ENCODE measurements at places on chromosomes 16 and 17. TPM values are rescaled to one million over a fixed set of nuclear protein-coding genes. Genes with fewer than 3 reads are reported as not detected.

Gene HBA1
- not detected for total RNA-seq

Gene ARHGDIG
- 0.77 TPM for total RNA-seq

Gene HCRT
- total RNA-seq = not detected

DNA sequence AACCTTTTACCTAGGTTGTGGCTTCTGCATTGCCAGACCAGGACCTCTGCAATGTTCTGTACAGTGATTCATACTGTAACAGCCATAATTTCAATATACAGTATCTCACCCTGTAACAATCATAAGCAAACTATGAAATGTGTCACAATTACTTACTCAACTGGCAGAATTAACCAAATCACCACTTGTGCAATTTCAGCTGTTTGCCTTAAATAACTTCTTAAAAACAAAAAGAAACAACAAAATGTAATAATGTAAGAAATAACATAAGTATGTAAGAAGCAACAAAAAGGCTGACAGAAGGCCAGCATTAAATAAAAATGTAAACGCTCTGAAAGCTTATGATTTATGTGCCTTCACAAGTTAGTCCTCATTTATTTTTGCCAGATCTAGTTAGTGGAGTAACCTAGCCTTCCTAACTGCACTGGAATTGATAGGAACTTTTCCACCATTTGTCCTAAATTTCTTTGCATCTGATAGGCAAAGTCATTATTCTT, 96.9 kb downstream of the SKAP1 start:
- peak; percentile 51 for DNase-seq

- DNase-seq = no peak
These were observed 1.5 kb upstream of the PVALEF start for GRCh38 chr17:81163703-81164370.

GRCh38 chr16:85661740-85662481, 26.8 kb downstream of the GINS2 start:
- DNase-seq = no peak

GRCh38 chr16:10501016-10501607, 79.3 kb downstream of the EMP2 start:
- no peak for DNase-seq

DNA sequence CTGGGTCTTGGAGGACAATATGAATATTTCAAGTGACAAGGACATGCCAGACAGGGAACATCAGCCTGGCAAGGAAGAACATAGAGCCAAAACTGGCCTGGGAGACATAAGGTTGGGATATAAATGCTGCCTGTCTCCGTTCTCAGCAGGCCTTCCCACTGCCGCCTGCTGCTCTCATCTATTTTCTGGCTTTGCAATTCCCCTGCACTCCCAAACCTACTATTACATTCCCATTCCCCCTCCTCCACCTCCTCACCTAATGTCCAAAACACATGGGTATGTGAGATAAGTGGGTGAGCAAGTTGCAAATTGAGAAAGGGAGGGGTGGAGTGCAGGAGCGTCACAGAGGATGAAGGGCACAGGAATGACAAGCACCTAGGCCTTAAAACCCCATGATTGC, 244.3 kb upstream of the CDH8 start:
- DNase-seq = no peak

GRCh38 chr17:7551396-7551795, 2.5 kb downstream of the TNFSF12 start:
- no peak for DNase-seq

GRCh38 chr16:85374571-85374872, 238.6 kb upstream of the GSE1 start:
- no peak for DNase-seq

DNA sequence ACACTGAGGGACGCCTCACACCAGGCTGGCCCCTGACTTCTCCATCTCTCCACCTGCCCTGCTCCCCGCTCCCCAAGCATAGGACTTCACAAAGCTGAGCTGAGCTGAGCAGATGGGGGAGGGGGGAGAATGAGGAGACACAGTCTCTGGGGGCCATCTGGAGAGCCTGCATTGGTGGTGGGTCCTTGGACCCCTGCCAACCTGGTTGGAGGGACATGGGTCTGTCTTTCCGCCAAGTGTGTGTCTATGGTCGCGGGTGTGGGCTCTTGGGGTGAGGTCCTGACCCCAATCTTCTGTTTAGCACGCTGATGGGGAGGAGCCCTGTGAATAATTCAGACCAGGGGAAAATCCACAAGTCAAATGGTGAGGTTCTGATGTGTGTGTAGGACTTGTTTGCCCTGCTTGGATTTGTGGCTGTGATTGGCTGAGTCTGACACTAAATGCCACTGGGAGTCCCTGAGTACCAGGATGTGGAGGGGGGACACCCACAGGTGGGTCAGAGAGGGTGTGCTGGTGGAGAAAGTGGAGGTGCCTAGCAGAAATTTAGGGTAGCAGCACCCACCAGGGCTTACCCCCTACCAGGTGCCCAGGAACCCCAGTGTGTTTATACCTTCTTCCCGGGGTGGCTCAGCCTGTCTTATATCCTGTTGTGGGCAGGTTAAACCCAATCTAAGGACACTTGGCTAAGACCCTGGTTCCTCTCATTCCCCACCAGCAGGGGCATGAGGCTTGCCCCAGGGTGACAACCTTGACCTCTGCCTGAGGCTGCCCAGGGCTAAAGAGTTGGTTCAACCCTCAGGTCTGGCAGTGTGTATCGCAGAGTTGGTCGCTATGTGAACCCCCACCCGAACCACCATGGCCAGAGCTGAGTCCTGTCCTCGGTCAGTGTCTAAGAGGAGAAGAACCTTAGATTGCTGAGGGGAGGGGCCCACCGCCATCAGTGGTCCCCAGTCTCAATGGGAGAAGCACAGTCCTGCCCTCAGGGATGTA, 2.1 kb downstream of the FMNL1 start:
- no peak for DNase-seq

GRCh38 chr16:89119166-89119621, 25.5 kb downstream of the ACSF3 start:
- no peak for DNase-seq

- peak; percentile 1 for DNase-seq
These were observed 432.7 kb upstream of the ASIC2 start for GRCh38 chr17:33725675-33726271.

Data from fibroblast of lung (primary cell).